ENCODE measurements at places on chromosomes 16 and 17.

- DNase-seq: no peak
Observed at GRCh38 chr17:55093353-55093752, 124.8 kb downstream of the STXBP4 start.

- DNase-seq: no peak
Observed at GRCh38 chr16:9316615-9317014, 225.2 kb downstream of the HAPSTR1 start.

GRCh38 chr17:13415871-13416416 lies 185.8 kb downstream of the HS3ST3A1 start:
- no peak for DNase-seq

DNA sequence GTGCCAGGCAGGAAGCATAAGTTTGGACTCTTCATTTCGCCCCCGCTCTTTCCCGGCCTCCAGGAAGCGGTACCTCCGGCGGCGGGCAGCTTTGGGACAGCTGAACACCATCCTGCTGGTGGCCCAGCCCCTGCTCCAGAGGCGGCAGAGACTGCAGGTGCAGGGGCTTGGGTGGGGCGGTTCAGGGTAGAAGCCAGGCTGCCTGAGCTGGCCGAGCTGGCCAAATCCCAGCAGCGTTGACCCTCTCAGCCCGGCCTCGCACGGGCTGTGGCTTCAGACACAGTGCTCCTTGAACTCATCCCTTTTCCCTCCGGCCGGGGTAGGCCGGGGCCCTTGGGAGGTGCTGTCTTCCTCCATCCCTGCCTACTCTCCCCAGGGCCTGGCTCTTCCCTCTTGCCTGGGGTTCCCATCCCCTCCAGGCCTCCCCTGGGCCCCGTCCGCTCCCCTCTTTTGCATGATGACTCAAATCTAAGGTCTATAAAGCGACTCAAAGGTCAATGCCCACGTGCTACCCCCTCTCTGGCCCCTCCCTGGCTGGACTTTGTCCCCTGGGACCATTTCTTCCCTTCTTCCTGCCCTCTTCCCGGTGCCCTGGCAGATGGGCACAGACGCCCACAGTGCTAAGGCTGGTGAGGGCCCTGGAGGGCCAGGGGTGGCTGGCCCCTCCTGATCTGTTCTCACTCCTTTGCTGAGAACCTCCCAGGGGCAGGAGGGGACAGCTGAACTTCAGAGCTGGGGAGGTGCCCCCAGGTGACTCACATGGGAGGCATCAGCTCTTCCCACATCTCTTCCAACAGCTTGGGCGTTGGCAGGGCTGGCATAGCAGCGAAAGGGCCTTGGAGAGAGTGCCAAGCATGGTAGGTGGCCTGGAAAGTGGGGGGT lies 22.7 kb downstream of the MYO15B start:
- DNase-seq: no peak

- DNase-seq: no peak
Observed at GRCh38 chr16:4529085-4530060, 9.2 kb downstream of the CDIP1 start.

GRCh38 chr17:35404360-35404759 lies 27.9 kb downstream of the SLFN12 start:
- no peak for DNase-seq

DNA sequence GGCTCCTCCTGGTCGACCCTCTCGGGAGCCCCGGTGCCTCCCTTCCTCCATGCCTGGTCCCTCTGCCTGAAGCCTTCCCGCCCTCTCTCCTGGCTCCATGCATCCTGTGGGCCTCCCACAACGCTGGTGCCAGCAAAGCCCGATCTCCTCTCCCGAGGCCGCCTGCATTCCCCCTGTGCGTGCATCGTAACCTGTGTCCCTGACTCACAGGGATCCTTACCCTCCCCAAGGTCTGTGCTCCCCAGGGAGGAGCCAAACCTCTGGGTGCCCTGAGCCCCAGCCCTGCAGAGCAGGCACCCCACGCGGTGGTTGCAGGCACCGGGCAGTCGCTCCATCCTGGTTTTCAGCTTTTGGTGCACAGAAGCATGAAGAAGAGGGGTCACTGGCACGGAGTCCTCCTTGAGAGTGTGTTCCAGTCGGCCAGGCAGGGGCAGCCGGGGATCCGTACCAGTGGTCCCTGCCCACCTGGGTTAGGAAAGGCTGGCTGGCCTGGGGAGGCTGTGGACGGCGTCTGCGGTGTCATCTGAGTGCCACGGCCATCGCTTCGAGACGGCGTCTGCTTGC lies 1.8 kb upstream of the ENPP7 start:
- DNase-seq: no peak

- no peak for DNase-seq
Observed at GRCh38 chr17:34883106-34884000, 77.9 kb downstream of the CCT6B start.

DNA sequence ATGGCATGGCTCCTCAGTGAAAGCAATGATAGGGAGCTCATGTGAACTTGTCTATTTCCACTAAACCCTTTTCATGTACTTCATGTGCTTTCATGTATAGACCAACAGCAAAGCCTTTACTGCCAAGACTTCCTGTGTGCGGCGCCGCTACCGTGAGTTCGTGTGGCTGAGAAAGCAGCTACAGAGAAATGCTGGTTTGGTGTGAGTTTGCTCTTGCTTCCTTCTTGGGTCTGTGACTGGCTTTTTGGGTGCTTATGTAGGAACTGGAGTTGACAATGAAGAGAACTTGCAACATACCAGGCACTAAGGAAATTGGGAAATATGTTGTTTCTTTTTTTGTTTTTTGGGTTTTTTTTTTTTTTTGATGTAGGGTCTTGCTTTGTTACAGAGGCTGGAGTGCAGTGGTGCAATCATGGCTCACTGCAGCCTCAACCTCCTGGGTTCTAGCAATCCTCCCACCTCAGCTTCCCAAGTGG lies 5.7 kb downstream of the SNX11 start:
- DNase-seq: peak; percentile 48

GRCh38 chr16:56417138-56417537 lies 8.2 kb downstream of the AMFR start:
- DNase-seq: no peak

DNA sequence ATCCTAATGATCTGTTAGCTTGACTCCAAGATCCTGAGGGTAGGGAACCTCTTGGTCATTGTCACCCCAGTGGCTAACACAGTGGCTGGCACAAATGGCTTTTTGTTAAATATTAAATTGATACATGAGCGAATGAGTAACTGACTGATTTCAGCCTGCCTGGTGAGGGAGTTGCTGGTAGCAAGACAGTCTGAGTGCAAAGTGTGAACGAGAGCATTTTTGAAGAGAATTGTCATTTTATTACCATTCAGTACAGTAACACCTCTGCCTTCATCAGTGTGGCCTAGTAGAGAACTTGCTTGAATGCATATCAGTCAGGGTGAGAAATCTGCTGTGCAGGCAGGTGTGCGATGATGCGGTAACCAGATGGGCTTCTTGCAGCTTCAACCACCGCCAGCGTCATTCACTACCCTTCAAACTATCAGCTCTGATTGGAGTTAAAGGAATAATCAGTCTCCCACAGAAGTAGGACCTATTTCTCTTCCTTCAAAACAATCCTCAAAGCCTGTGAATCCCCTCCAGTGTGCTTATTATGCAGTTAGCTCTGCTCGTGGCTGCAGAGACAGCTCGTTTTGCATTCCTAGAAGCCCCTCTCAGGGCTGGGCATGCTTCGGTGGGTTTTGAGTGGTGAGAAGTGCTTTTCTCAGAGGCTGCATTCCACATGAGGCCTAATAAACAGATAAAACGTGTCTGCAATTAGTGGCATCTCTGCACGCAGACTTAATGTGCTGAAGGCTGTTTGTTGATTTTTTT lies 29.0 kb downstream of the HEXIM2 start:
- no peak for DNase-seq

DNA sequence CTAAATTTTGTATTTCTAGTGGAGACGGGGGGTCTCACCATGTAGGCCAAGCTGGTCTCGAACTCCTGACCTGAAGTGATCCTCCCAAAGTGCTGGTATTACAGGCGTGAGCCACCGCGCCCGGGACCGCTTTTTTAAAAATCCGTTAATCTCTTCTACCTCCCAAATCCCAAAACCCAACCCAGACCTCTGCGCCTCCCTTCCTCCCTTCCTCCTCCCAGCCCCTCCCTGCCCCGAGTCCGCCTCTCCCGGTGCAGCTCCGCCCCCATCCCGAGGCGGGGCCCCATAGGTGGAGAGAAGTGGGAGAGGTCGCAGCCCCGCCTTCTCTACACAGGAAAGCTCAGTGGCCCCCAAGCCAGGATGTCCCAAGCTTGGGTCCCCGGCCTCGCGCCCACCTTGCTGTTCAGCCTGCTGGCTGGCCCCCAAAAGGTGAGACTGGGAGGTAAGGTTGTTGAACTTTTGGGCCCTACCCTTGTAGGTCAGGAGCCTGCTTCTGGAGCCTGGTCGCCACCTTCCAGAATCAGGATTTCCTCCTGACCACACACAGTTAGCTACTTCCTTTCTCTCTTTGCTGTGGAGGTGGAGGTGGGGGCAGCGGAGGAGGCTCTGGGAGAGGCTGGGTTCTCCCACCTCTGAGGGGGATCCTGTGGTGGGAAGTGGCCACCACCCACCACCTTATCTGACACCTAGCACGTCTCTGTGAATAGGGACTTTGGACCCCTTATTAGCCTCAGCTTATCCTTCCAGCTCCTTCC lies at the start of gene TMEM92:
TSS of gene TMEM92 (plus strand) at position 325 of the 755 bp plus-strand sequence. CDS start at position 361, 36 bp downstream.
- DNase-seq: no peak

- no peak for DNase-seq
Observed at GRCh38 chr16:9943121-9943520, 239.1 kb downstream of the GRIN2A start.
